ENCODE measurements at places on chromosomes 1 and 21. TPM values are rescaled to one million over a fixed set of nuclear protein-coding genes. Genes with fewer than 3 reads are reported as not detected.

The ARL8A gene
- total RNA-seq = 83.0 TPM

The S1PR1 gene
- 10.6 TPM for total RNA-seq

The CD247 gene
- not detected for total RNA-seq

The PDZK1 gene
- total RNA-seq = 0.70 TPM

The LCE3D gene
- total RNA-seq = not detected

The OR2L5 gene
- total RNA-seq = not detected

The HSPA13 gene
- 67.2 TPM for total RNA-seq

The GJB3 gene
- not detected for total RNA-seq

The KRTAP19-1 gene
- not detected for total RNA-seq

The ADCY10 gene
- total RNA-seq = 0.07 TPM

The PCP4 gene
- not detected for total RNA-seq

The ALPL gene
- total RNA-seq = 45.4 TPM

The SLC44A3 gene
- total RNA-seq = 4.7 TPM
